MM.1S (cell line): ENCODE measurements at places on chromosomes 4 and X.
A peak's percentile ranks its signal among the peaks of the same experiment; 100 is the strongest.

GRCh38 chr4:69689599-69689998 lies 36.6 kb upstream of the UGT2A1 start:
- H3K27ac ChIP-seq = no peak overlapping the region
- no peaks in the 10 kb centered on the region for H3K36me3 ChIP-seq
- H3K4me3 ChIP-seq = no peak overlapping the region
- DNase-seq = peak; percentile 47

- H3K27ac ChIP-seq = no peak overlapping the region
- no peaks in the 10 kb centered on the region for H3K36me3 ChIP-seq
- no peaks in the 10 kb centered on the region for H3K4me1 ChIP-seq
Measured at GRCh38 chr4:5753766-5754528, 42.9 kb downstream of the EVC start.

DNA sequence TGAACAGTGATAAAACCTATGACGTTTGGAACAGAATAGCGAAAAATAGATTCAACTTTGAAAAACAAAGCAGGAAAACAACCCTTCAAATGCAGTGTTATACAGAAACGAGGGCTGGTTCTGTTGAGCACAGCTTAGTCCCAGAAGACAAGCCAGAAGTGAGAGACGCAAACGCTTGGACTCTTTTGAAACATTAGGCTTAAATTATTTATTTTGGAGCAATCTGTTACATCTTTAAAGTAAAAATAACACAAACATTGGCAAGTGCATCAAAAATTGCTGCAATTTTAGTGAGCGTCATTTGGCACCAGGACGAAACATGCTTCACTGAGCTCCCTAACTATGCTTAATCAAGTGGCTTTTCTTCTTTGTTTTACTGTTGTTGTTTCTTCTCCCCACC lies 63.5 kb downstream of the ENPP6 start:
- H3K27me3 ChIP-seq = no peaks in the 10 kb centered on the region
- H3K36me3 ChIP-seq = no peaks in the 10 kb centered on the region
- no peak for DNase-seq
- H3K4me1 ChIP-seq = no peaks in the 10 kb centered on the region
- no peak overlapping the region for H3K4me3 ChIP-seq

GRCh38 chr4:23234716-23235115 lies 542.0 kb downstream of the GBA3 start:
- no peaks in the 10 kb centered on the region for H3K27me3 ChIP-seq
- no peak for DNase-seq
- H3K4me1 ChIP-seq = no peaks in the 10 kb centered on the region
- no peak overlapping the region for H3K4me3 ChIP-seq
- H3K27ac ChIP-seq = no peak overlapping the region

DNA sequence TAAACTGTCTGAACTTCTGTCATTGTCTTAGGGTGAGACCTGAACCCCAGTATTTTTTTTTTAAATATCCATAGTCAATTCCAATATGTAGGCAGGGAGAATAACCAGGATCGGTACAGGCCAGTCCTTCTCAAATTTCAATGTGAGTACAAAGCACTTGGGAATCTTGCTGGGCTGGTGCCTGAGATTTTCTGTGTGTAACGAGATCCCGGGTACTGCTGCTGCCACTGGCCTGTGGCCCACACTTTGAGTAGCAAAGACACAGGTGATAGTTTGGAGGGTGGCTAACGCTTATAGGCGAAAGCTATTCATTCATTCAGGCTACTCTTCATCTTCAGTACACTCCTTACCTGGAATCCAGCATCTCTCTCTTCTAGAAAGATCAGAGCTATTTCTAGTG lies 923.6 kb upstream of the TENM3 start:
- H3K4me1 ChIP-seq = peaks cover 22% of the 10 kb centered on the region
- no peaks in the 10 kb centered on the region for H3K36me3 ChIP-seq
- no peak overlapping the region for H3K27ac ChIP-seq
- H3K4me3 ChIP-seq = no peak overlapping the region
- no peak for DNase-seq

DNA sequence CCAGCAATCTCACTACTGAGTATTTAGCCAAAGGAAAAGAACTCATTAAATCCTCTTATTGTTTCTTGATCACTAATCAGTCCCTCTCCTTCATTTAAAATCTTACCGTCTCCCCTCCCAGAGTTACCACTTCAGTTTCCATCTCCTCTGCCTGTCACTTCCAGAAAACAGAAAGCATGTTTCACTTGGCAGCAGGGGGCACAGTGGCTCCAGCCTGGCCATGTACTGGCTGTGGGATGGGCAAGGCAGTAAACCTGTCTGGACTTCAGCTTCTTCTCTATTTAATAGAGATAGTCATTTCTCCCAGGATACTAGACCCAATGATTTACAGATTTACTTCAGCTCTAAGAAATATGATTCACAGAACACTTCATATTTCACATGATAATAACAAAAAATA lies 63.2 kb downstream of the CD40LG start:
- H3K4me3 ChIP-seq = no peak overlapping the region
- peaks cover 24% of the 10 kb centered on the region for H3K4me1 ChIP-seq
- H3K27ac ChIP-seq = peak overlapping the region; percentile 69; the same call in 1 of the 2 replicates
- H3K27me3 ChIP-seq = no peaks in the 10 kb centered on the region

GRCh38 chrX:13518126-13518525 lies 51.3 kb upstream of the EGFL6 start:
- no peaks in the 10 kb centered on the region for H3K36me3 ChIP-seq
- DNase-seq = no peak
- H3K4me1 ChIP-seq = 0 out of 2 replicates have a peak, but pooled peaks cover 3% of the 10 kb centered on the region
- no peaks in the 10 kb centered on the region for H3K27me3 ChIP-seq
- H3K27ac ChIP-seq = no peak overlapping the region

- H3K4me3 ChIP-seq = no peak overlapping the region
- DNase-seq = no peak
- peaks cover 41% of the 10 kb centered on the region for H3K4me1 ChIP-seq
- no peak overlapping the region for H3K27ac ChIP-seq
- H3K27me3 ChIP-seq = no peaks in the 10 kb centered on the region
Measured at GRCh38 chrX:45783002-45783401, 582.3 kb upstream of the DIPK2B start.

DNA sequence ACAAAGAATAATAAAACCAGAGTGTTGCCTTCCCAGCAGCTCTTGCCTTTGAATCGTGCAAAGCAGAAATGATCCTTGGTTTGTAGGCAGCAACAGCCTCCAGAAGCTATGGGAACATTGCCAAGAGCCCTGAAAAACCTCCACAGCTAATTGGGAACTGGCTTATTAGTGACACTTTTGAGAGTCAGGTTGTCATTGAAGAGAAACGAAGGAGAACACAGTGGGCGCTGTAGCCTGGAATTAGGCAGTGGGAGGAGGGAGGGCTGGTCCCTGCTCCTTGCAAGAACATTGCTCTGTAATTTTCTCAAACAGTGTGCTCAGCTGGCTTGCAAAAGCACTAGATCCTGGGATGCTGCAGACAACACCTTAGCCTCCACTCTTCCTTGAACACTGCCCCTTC lies 331.5 kb upstream of the EMCN start:
- H3K4me3 ChIP-seq = no peak overlapping the region
- H3K27me3 ChIP-seq = no peaks in the 10 kb centered on the region
- H3K36me3 ChIP-seq = no peaks in the 10 kb centered on the region
- no peak for DNase-seq
- H3K4me1 ChIP-seq = no peaks in the 10 kb centered on the region

DNA sequence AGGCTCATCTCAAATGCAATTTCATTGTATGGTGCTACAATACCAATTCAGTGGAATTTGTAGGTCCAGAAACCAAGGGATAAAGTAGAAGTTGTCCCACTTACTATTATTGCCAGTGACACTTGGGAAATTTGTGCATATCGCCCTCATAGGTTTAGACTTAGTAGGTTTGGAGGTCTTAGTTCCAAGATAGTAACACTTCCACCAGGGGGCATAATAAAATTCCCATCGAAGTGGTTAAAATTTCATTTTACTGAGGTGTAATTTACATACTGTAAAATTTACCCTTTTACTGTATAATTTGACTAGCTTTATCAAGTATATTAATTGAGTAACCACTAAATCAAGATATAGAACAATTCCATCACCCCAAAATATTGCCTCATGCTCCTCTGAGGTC lies 174.6 kb downstream of the INPP4B start:
- H3K4me3 ChIP-seq = no peak overlapping the region
- no peaks in the 10 kb centered on the region for H3K27me3 ChIP-seq
- H3K27ac ChIP-seq = no peak overlapping the region

GRCh38 chr4:7193030-7193958 lies 956 bp downstream of the SORCS2 start:
- H3K27ac ChIP-seq = no peak overlapping the region
- peaks cover 80% of the 10 kb centered on the region for H3K27me3 ChIP-seq
- H3K36me3 ChIP-seq = no peaks in the 10 kb centered on the region
- H3K4me1 ChIP-seq = no peaks in the 10 kb centered on the region
- DNase-seq = no peak
- H3K4me3 ChIP-seq = no peak overlapping the region

GRCh38 chrX:14497184-14497666 lies 32.1 kb upstream of the GLRA2 start:
- no peaks in the 10 kb centered on the region for H3K36me3 ChIP-seq
- peaks cover 7% of the 10 kb centered on the region; the same call in 1 of the 2 replicates for H3K4me1 ChIP-seq
- peak overlapping the region; percentile 63; the same call in 1 of the 2 replicates for H3K27ac ChIP-seq
- H3K4me3 ChIP-seq = peak overlapping the region; percentile 45

- H3K4me3 ChIP-seq = no peak overlapping the region
- no peaks in the 10 kb centered on the region for H3K36me3 ChIP-seq
- no peak overlapping the region for H3K27ac ChIP-seq
- DNase-seq = no peak
Measured at GRCh38 chr4:53195815-53196661, 169.8 kb downstream of the SCFD2 start.

DNA sequence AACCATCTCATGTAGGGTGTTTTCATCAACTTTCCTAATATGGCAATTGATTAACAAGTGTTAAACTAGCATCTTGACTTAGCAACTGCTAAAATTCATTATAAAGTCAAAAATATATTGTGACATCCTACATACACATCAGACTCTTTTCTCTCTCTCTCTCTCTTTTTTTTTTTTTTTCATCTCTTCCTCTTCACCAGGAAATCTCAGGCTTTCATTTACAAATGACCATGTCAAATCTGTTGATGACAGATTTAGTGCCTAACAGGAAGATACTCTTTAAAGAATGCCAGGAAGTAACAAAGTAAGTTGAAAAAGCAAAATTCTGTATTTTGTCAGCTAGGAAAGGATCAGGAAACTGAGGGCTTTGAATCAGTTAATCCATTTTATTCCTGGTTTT lies 365.5 kb downstream of the PCDH7 start:
- no peaks in the 10 kb centered on the region for H3K4me1 ChIP-seq
- no peaks in the 10 kb centered on the region for H3K36me3 ChIP-seq
- H3K27ac ChIP-seq = no peak overlapping the region
- no peak for DNase-seq
- no peak overlapping the region for H3K4me3 ChIP-seq
- no peaks in the 10 kb centered on the region for H3K27me3 ChIP-seq

GRCh38 chr4:169439244-169439643 lies 168.5 kb upstream of the SH3RF1 start:
- no peak for DNase-seq
- H3K36me3 ChIP-seq = no peaks in the 10 kb centered on the region; the same call in 1 of the 2 replicates
- H3K27ac ChIP-seq = no peak overlapping the region

DNA sequence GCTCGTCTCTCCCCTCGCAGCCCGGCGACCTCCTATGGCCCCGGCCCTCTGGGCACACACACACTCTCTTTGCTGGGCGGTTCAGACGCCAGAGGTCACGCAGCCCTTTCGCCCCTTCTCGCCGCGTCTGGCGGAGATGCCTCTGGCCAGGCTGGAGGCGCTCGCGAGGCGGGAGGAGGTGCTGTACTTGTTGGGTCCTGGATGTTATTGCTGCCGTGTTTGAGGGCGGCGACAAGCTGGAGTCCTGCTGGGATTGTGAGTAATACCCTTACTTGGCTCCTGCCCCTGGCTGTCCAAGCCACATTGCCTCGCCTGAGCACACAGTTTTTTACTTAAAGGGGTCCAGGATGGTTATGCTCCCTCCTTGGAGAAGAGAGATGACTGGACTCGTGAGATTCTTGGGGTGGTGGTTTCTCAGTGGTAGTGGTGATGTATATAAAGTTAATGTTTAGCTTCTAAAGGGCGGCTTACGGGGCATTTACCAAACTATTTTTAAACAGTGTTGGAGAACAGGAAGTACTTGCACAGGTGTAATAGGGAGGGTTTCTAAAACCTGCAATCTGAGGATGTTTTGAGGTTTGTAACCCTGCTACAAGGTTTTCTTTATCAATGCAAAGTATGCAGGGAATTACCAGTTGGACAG lies 572 bp downstream of the USP53 start:
- peak; percentile 83 for DNase-seq
- no peaks in the 10 kb centered on the region for H3K27me3 ChIP-seq
- peaks cover 3% of the 10 kb centered on the region; the same call in 1 of the 2 replicates for H3K36me3 ChIP-seq
- H3K4me3 ChIP-seq = peak overlapping the region; percentile 90
- H3K27ac ChIP-seq = peak overlapping the region; percentile 88
- H3K4me1 ChIP-seq = peaks cover 5% of the 10 kb centered on the region; the same call in 1 of the 2 replicates

DNA sequence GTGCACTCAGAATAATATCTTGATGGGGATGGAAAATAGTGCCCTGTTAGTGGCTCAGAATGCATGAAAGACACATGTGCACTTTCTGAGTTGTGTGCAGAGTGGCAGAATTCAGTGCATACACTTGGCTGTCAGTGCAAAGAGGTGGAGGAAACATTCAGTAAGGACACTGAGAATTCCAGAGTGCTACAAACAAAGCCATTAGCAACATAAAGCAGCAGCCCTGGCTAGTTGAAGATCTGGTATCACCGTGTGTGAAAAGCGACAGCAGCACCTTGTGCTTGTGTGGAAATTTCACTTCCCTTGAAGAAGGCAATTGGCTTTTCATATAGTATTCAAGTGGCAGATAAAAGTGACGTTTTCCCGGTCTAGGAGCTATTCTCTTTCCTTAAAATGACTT lies 810.4 kb downstream of the TRIML1 start:
- H3K27ac ChIP-seq = no peak overlapping the region
- H3K4me3 ChIP-seq = no peak overlapping the region
- no peaks in the 10 kb centered on the region for H3K27me3 ChIP-seq
- no peaks in the 10 kb centered on the region for H3K4me1 ChIP-seq
- DNase-seq = no peak

DNA sequence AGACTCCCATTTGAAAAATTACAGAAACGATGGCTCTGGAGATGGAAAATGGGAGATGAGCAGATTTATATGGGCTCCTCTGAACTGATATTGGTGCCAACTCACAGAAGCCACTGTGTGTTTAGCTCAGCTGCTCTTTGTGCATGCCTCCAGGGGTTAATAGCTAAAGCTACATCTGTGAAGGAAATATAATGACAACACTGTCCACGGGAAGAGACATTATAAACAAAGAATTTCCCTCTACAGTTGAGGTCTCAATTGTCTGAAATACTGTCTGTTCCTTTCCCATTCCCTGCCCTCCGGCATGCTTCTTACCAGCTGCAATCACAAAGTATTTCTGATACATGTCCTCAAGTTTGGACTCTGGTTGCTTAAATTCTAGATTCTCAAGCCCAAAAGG lies 40.4 kb downstream of the PPA2 start:
- no peaks in the 10 kb centered on the region for H3K4me1 ChIP-seq
- no peak overlapping the region for H3K4me3 ChIP-seq
- H3K27me3 ChIP-seq = no peaks in the 10 kb centered on the region
- no peak for DNase-seq
- no peaks in the 10 kb centered on the region for H3K36me3 ChIP-seq
